ENCODE measurements at places on chromosomes 5 and 9.

GRCh38 chr9:69121155-69122081 is 52.7 kb upstream of the TJP2 start:
- peak; percentile 61 for DNase-seq

DNA sequence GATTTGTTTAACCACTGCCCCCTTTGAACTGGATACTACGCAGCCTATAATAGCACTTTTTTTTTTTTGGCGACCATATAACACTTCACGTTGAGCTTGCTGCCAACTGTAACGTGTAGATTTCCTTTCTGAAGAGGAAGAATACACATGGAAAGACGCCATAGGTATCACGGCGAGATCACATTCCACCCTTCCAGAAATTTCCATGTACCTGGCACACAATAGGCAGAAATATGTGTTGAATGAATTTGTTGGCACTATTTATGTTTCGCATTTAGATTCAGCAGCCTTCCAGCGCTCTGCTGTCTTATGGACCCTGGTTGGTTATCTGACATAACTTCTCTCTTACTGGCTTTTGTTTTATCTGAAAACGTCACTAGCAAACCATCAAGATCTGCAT is 250.3 kb downstream of the SLIT3 start:
- DNase-seq: no peak

GRCh38 chr5:9157020-9157419 is 388.9 kb downstream of the SEMA5A start:
- DNase-seq: no peak

GRCh38 chr5:40775846-40776657 is 20.3 kb upstream of the TTC33 start:
- DNase-seq: no peak

DNA sequence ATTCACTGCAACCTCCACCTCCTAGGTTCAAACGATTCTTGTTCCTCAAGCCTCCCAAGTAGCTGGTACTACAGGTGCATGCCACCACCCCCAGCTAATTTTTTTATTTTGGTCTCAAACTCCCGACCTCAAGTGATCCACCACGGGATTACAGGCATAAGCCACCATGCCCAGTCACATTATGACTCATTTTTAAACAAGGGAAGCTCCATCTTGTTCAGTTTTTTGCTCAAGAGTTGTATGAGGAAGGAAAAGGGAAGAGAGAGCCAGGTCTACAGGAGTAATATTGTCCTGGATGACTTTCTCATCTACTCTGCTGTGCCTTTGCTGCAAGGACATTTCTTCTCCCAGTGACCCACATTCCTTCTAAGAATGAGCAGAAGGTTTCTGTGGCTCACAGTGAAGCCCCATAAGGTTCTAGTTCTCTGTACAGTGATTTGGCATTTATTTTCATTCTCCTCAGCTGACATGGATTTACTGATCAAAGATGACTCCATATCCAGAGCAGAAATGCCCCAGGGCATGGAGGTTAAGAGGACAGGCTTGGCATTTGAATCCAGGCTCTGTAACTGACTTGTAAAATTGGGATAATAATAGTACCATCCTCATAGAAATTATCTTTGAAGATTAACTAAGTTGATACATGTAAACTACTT is 153.5 kb downstream of the CDH6 start:
- DNase-seq: peak; percentile 18

DNA sequence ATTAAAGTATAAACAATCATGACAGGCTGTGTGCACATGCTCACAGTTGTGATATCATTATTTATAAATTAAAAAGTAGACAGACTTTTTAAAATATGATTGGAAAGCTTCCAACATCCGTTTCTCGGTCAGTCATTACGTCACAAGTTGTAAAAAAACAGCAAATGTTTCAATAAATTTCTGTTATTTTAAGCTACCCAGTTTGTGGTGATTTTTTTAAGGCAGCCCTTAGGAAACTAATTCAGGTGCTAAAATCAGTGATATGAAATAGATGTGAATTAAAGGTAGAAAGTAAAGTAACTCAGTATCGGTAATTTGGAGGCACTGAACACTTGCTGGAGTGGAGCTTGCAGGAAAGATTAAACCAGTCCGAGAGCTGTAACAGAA is 1.2 kb downstream of the CCNH start:
- DNase-seq: peak; percentile 48

GRCh38 chr5:87103616-87104287 is 163.9 kb upstream of the RASA1 start:
- no peak for DNase-seq

DNA sequence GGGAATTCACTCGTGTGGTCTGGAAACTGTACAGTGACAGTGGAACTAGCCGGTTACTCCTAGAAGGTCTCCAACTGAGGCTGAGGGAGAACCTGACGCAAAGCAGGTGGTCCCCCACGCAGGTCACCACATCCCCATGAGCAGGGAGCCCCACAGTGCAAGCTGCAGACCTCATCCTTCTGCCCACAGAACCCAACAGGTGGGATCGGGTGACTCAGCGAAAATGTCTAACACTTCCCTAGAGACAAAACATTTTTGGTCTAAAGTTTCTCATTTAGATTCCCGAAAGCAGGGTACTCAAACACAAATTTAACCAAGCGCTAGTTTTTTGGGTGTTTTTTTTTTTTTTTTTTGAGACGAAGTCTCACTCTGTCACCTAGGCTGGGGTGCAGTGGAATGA is 62.4 kb upstream of the RETREG1 start:
- no peak for DNase-seq

- no peak for DNase-seq
Measured at GRCh38 chr5:180495991-180496741, 2.0 kb downstream of the CNOT6 start.

DNA sequence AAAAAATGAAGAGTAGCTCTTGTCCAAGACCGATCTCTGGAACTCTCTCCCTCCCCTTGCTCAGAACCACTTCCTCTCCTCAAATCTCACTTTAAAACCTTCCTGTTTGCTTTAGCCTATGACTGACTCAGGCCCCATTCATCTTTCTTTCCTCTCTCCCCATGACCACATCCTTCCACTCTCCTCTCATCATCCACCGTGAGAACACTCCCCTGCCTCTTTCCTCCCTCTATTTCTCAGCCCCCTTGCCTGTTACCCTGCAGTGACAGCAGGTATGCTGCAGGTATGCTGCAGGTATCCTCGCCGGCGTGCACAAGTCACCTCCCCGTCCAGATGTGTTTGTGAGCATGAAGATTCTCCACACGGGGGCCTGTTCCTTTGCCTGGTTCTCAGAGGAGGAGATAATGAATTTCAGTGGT is 505.3 kb downstream of the CCDC171 start:
- DNase-seq: peak; percentile 76

Data from GM23248 (cell line).